CD8-positive, alpha-beta memory T cell (primary cell): ENCODE measurements at places on chromosomes 11 and 22. TPM values are rescaled to one million over a fixed set of nuclear protein-coding genes. Genes with fewer than 3 reads are reported as not detected.

GRCh38 chr11:123517559-123518364, 87.7 kb downstream of the GRAMD1B start:
- H3K36me3 ChIP-seq, result no peaks in the 10 kb centered on the region
- H3K27ac ChIP-seq, result no peak overlapping the region
- no peak for DNase-seq
- no peaks in the 10 kb centered on the region for H3K27me3 ChIP-seq
- H3K4me3 ChIP-seq, result no peak overlapping the region

GRCh38 chr11:17077240-17077519, 287 bp downstream of the RPS13 start:
- peaks cover 21% of the 10 kb centered on the region for H3K36me3 ChIP-seq
- no peaks in the 10 kb centered on the region for H3K27me3 ChIP-seq
- peak overlapping the region; percentile 83 for H3K4me3 ChIP-seq

- H3K4me1 ChIP-seq, result peaks cover 58% of the 10 kb centered on the region
- H3K4me3 ChIP-seq, result no peak overlapping the region
- no peaks in the 10 kb centered on the region for H3K27me3 ChIP-seq
- no peak overlapping the region for H3K27ac ChIP-seq
- DNase-seq, result no peak
- H3K36me3 ChIP-seq, result no peaks in the 10 kb centered on the region
Observed at GRCh38 chr11:73965764-73966121, 14.9 kb downstream of the DNAJB13 start.

DNA sequence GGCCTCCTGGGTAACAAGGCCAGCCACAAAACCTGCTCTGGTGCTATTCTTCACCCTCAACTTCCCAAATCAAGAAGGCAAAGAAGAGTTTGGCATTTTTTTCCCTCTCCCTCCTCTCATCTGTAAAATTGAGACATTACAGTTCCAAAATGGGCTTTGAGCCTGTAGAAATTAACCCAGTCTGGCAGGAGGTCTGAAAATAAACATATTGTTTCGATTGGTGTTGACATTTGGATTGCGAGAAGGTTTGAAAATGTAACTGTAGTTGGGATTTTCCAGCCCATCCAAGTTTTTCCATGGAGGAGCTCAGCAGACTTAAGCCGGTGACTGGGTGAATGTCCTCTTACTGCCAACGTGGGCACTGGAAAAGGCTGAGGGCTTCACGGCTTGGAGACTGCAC, 35.0 kb upstream of the ALX4 start:
- no peaks in the 10 kb centered on the region for H3K27me3 ChIP-seq
- H3K4me1 ChIP-seq, result no peaks in the 10 kb centered on the region
- no peak for DNase-seq

DNA sequence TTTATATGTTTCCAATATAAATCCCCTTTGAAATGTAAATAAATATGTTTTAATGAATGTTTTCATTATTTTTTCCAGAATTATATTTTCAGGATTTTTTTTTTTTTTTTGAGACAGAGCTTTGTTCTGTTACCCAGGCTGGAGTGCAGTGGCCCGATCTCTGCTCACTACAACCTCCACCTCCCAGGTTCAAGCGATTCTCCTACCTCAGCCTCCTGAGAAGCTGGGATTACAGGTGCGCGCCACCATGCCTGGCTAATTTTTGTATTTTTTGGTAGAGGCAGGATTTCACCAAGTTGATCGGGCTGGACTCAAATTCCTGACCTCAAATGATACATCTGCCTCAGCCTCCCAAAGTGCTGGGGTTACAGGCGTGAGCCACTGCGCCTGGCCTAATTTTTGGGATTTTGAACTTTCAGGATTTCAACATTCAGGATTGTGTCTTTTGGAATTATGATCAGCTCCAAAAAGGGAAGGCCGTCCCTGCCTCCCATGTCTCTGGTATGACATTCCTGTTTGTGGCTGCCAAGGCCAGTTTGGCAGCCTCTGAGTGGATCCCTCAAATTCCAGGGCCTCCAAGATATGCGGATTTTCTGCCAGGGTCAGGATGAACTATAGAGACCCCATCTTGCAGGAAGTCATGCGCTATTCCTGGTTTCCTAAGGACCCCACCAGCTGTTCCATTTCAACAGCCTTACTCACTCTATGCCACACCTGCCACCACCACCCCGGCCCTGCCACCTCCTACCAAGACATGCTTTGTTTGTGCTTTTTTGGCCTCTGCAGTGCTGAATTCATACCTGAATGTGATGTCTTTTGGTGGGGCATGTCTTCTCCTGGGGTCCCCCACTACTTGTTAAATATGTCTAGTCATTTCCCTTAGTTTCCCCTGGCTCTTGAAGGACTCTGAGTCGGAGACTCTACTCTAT, 21.9 kb upstream of the TMPRSS4 start:
- no peaks in the 10 kb centered on the region for H3K27me3 ChIP-seq
- no peak overlapping the region for H3K4me3 ChIP-seq
- peaks cover 33% of the 10 kb centered on the region for H3K4me1 ChIP-seq
- no peaks in the 10 kb centered on the region for H3K36me3 ChIP-seq
- H3K27ac ChIP-seq, result no peak overlapping the region

DNA sequence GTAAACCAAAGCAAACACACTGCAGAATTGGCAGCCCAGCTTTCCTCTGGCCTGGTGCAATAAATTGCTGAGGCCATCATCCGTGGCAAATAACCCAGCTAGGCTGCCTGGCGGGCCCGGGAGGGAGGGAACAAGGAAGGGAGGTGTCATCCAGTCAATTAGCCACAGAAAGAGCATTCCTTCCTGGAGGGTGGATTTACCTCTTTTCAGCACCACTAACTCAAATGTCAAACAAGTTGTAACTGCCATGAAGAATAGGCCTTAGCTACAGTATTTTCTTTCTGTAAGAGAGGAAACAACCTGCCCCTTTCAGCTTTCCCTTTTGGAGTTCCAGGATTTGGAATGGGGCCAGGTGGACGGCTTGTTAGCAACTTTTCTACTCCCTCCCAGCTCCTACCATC, 163.8 kb upstream of the BDNF start:
- H3K36me3 ChIP-seq, result no peaks in the 10 kb centered on the region
- no peaks in the 10 kb centered on the region for H3K27me3 ChIP-seq
- no peak overlapping the region for H3K27ac ChIP-seq
- DNase-seq, result no peak

The SYCE3 gene
- total RNA-seq, result not detected

The PGA3 gene
- total RNA-seq, result not detected
